Esophagus squamous epithelium (tissue), 5 donors: ENCODE measurements at places on chromosomes 1 and 21. TPM values are rescaled to one million over a fixed set of nuclear protein-coding genes. Genes with fewer than 3 reads are reported as not detected.

DNA sequence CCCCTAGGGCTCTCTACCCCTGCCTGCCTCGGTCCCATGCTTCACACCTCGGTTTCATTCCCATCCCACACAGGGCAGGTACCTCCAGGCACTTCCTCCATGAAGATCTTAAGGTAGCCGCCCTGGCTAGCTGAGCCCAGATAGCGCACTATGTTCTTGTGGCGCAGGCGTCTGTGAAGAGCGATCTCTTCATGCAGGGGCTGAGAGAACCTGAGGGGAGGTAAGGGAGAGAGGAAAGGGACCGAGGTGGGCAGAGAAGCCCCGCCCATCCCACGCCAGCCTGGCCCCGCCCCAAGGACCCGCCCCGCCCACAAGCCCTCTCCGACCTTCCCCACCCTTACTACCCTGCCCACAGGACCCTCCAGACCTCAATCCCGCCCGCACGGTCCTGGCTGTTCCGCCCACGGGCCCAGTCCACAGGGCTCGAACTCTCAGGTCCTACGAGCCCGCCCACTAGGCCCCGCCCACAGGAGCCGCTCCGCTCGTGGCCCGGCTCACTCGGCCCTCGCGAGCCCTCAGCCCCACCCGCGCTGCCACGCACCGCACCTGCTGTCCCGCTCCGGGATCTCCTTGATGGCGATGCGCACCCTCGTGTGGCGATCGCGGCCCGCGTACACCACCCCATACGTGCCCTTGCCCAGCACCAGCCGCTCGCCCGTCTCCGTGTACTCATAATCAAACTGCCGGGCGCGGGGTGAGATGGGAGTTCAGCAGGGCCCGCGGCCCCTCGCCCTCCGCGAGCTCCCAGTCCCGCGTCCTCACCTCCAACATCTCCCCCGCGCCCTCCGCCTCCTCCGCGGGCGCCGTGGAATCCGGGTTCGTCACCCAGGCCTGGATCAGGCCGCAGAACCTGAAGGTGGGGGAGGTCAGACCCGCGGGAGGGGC, 6.4 kb downstream of the MAP3K6 start:
- no peaks in the 10 kb centered on the region for H3K27me3 ChIP-seq
- DNase-seq, result no peak
- H3K27ac ChIP-seq, result no peak overlapping the region
- peaks cover 27% of the 10 kb centered on the region for H3K4me1 ChIP-seq

GRCh38 chr1:207984831-207985572, 74.1 kb upstream of the CD34 start:
- H3K27me3 ChIP-seq, result no peaks in the 10 kb centered on the region
- no peak overlapping the region for H3K4me3 ChIP-seq
- no peaks in the 10 kb centered on the region for H3K36me3 ChIP-seq

S100A9 gene
- total RNA-seq, result 15,145 TPM

OR2M5 gene
- total RNA-seq, result not detected

GRCh38 chr1:198212675-198213074, 55.9 kb downstream of the NEK7 start:
- no peak overlapping the region for H3K27ac ChIP-seq
- H3K27me3 ChIP-seq, result no peaks in the 10 kb centered on the region
- H3K4me3 ChIP-seq, result no peak overlapping the region
- peaks cover 5% of the 10 kb centered on the region for H3K36me3 ChIP-seq
- no peak for DNase-seq

S100A3 gene
- 9.5 TPM for total RNA-seq

DNA sequence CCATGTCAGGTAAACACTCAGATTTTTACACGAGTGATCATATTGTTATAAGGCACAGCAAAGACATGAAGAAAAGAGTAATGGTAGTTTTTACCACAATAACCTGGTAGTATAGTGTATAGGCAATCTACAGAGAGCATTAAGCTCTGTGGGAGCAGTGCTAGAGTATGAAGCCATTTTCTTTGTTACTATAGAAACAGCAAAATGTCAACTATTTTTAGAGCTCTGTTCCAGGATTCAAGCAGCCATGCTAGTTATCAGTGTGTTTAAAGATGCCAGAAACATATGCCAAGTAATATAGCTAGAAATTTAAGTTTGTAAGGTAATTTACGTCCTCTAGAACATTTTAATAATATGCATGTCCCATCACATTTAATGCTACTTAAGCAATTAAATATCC, 77.6 kb upstream of the RGS18 start:
- no peaks in the 10 kb centered on the region for H3K27me3 ChIP-seq
- no peak overlapping the region for H3K27ac ChIP-seq
- no peak for DNase-seq
- H3K4me1 ChIP-seq, result no peaks in the 10 kb centered on the region
- H3K4me3 ChIP-seq, result no peak overlapping the region
- no peaks in the 10 kb centered on the region for H3K36me3 ChIP-seq

DNA sequence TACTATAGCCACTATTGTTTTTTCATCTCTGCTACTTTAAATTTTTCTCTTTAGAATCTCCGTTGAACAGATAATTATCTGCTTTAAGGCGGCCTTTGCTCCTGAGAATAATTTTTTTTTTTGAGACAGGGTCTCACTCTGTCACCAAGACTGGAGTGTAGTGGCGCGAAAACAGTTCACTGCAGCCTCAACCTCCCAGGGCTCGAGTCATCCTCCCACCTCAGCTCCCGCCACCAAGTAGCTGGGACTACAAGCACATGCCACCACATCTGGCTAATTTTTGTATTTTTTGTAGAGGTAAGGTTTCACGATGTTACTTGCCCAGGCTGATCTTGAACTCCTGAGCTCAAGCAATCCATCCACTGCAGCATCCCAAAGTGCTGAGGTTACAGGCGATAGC, 28.6 kb downstream of the TRIT1 start:
- no peak overlapping the region for H3K27ac ChIP-seq
- H3K4me3 ChIP-seq, result no peak overlapping the region
- H3K27me3 ChIP-seq, result no peaks in the 10 kb centered on the region
- no peak for DNase-seq

GRCh38 chr1:11474826-11475225, 4.1 kb upstream of the DISP3 start:
- H3K27ac ChIP-seq, result no peak overlapping the region
- H3K27me3 ChIP-seq, result peaks cover 73% of the 10 kb centered on the region
- H3K36me3 ChIP-seq, result no peaks in the 10 kb centered on the region

IRF6 gene
- total RNA-seq, result 100 TPM

GRCh38 chr1:223631956-223632355, 33.5 kb downstream of the CAPN8 start:
- H3K4me3 ChIP-seq, result no peak overlapping the region
- no peak overlapping the region for H3K27ac ChIP-seq
- DNase-seq, result no peak
- H3K27me3 ChIP-seq, result peaks cover 19% of the 10 kb centered on the region
- no peaks in the 10 kb centered on the region for H3K4me1 ChIP-seq

GRCh38 chr1:203362720-203363025, 11.8 kb upstream of the FMOD start:
- no peaks in the 10 kb centered on the region for H3K36me3 ChIP-seq
- no peak for DNase-seq
- H3K4me1 ChIP-seq, result no peaks in the 10 kb centered on the region
- no peaks in the 10 kb centered on the region for H3K27me3 ChIP-seq
- H3K4me3 ChIP-seq, result no peak overlapping the region

GRCh38 chr1:232599178-232600041, 30.5 kb downstream of the SIPA1L2 start:
- no peak overlapping the region for H3K4me3 ChIP-seq
- H3K4me1 ChIP-seq, result peaks cover 7% of the 10 kb centered on the region
- no peak overlapping the region for H3K27ac ChIP-seq
- no peaks in the 10 kb centered on the region for H3K27me3 ChIP-seq
- no peaks in the 10 kb centered on the region for H3K36me3 ChIP-seq

DNA sequence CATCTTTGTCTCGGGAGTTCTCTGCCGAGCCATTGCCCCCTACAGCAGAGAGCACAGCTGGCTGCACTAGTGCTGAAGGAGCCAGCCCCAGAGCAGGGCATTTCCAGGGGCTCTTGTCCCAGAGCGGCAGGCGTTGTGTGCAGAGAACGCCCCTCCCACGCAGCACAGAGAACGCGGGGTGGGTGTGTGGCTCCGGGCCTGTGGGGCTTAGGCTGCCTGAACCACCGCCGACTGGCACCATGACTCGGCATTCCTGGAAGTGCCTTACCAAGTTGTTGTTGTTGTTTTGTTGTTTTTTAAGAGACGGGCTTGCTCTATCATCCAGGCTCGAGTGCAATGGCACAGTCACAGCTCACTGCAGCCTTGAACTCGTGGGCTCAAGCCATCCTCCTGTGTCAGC, 15.8 kb upstream of the DIP2A start:
- peaks cover 88% of the 10 kb centered on the region for H3K36me3 ChIP-seq
- no peak for DNase-seq
- H3K27me3 ChIP-seq, result no peaks in the 10 kb centered on the region
- no peak overlapping the region for H3K27ac ChIP-seq
- no peak overlapping the region for H3K4me3 ChIP-seq
- no peaks in the 10 kb centered on the region for H3K4me1 ChIP-seq

DNA sequence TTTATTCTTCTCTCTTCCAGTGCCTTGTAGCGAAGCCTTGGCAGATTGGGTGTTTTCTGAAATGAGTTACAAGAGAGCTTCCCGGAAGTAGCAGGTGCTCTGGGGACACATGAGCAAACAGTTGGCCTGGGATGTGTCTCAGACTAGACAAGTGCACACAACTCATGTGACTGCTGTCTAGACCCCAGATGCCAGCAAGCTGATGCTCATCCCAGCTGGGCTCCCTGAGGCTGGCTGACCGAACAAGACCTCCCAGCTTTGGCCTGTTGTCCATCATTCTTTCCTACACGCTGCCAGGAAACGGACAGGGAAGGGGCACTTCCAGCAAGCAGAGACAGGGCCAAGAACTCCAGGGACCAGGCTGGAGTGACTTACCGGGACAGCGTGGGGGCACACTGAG, 18.7 kb upstream of the CSF1 start:
- H3K36me3 ChIP-seq, result no peaks in the 10 kb centered on the region
- H3K27me3 ChIP-seq, result no peaks in the 10 kb centered on the region
- peak overlapping the region; percentile 47 for H3K27ac ChIP-seq
- no peak for DNase-seq

GRCh38 chr1:115251856-115252255, 86.2 kb downstream of the NGF start:
- H3K4me3 ChIP-seq, result no peak overlapping the region
- no peaks in the 10 kb centered on the region for H3K36me3 ChIP-seq
- no peaks in the 10 kb centered on the region for H3K27me3 ChIP-seq
- no peaks in the 10 kb centered on the region for H3K4me1 ChIP-seq
- DNase-seq, result no peak

DNA sequence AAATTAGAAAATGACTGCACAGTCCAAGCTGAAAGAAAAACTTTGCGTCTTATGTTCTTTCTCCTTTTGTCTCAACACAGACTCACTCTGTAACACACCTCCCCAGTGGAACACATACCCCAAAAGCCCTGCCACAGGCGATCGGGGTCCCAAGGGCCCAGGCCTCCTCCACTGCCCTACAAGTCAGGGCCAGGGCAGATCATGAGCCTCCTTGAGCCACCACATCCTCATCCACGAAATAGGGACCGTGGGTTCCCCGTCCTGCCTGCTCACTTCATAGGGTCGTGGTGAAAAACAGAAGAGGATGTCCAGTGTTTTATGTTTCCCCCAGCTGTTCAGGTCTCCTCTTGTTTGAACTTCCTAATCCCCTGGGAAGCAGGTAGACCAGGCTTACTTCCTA, 116.7 kb downstream of the KCNN3 start:
- H3K36me3 ChIP-seq, result no peaks in the 10 kb centered on the region
- DNase-seq, result no peak
- no peak overlapping the region for H3K4me3 ChIP-seq
- H3K27ac ChIP-seq, result no peak overlapping the region
- peaks cover 22% of the 10 kb centered on the region for H3K27me3 ChIP-seq

DNA sequence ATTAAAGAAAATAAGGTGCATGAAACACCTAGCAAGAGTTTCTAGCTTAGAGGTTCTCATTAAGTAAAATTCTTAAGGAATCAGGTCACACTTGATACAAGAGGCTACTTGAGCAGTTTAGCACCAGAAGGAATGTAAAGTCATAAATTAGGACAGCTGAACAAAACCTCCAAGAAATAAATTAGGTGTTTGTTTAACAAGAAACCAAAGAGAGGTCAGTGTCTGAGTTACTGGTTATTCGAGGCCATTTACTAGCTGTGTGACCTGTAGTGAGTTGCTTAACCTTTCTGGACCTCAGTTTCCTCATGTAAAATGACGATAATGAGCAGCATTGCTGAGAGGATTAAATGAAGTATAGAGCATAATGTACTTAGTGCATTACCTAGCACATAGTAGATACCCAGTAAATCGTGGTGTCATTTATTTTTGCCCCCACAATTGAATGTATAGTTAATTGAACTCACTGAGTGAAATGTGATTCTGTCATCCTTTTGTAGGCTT, 908 bp upstream of the ELK4 start:
- DNase-seq, result no peak
- H3K36me3 ChIP-seq, result no peaks in the 10 kb centered on the region
- H3K27ac ChIP-seq, result peak overlapping the region; percentile 100
- H3K4me3 ChIP-seq, result no peak overlapping the region
- H3K27me3 ChIP-seq, result no peaks in the 10 kb centered on the region
- peaks cover 83% of the 10 kb centered on the region for H3K4me1 ChIP-seq

GRCh38 chr1:202952818-202953217, 5.3 kb downstream of the ADIPOR1 start:
- H3K27me3 ChIP-seq, result no peaks in the 10 kb centered on the region
- DNase-seq, result no peak
- peak overlapping the region; percentile 72 for H3K27ac ChIP-seq
- H3K4me1 ChIP-seq, result peaks cover 44% of the 10 kb centered on the region

DNA sequence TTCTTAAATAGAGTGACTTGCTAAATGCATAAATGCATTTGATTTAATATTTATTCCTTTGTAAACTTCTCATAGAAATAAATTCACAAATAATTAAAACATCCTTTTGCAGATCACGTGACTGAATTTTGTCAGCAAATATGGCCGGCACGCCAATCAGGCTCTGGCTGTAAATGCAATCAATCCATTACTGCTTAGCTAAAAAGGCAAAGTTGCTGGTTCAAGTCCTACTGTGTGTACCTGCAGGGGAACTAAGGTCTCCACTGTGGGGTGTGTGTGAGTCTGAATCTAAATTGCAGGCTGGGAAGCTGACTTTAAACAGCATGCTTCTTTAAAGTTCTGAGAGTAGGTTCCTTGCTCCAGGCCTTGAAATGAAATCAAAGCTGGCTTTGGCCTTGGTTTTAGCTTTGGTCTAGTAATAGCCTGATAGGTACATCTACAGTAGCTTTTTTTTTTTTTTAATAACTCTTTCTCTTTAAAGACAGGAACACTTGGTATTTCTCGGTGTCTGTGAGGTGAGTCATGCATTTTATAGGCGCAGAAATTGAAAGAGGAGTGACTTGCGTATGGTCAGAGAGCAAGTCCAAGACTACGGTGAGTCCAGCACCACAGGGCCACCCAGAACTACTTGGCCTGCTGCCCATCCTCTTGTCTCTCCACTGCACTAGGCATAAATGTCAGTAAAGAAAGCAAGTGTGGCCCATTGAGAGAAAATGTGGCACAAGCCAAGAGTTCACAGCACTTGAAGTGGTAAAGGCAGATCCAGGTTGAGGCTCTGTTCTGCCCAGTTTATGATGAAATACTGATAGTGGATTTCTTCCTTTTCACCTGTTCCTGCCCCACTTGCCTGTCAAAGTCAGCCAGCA, 36.2 kb upstream of the LYST start:
- no peak overlapping the region for H3K4me3 ChIP-seq
- no peak for DNase-seq
- no peaks in the 10 kb centered on the region for H3K27me3 ChIP-seq
- H3K36me3 ChIP-seq, result no peaks in the 10 kb centered on the region
- no peaks in the 10 kb centered on the region for H3K4me1 ChIP-seq
